ENCODE measurements at places on chromosomes 7 and 10. TPM values are rescaled to one million over a fixed set of nuclear protein-coding genes. Genes with fewer than 3 reads are reported as not detected.

GHRHR gene
- total RNA-seq: not detected

HOXA7 gene
- total RNA-seq: 1.1 TPM

EGR2 gene
- total RNA-seq: not detected

- H3K27me3 ChIP-seq: no peaks in the 10 kb centered on the region
- H3K4me1 ChIP-seq: no peaks in the 10 kb centered on the region
- H3K36me3 ChIP-seq: no peaks in the 10 kb centered on the region
Observed at GRCh38 chr7:66326501-66327215, 121.5 kb downstream of the TPST1 start.

DNA sequence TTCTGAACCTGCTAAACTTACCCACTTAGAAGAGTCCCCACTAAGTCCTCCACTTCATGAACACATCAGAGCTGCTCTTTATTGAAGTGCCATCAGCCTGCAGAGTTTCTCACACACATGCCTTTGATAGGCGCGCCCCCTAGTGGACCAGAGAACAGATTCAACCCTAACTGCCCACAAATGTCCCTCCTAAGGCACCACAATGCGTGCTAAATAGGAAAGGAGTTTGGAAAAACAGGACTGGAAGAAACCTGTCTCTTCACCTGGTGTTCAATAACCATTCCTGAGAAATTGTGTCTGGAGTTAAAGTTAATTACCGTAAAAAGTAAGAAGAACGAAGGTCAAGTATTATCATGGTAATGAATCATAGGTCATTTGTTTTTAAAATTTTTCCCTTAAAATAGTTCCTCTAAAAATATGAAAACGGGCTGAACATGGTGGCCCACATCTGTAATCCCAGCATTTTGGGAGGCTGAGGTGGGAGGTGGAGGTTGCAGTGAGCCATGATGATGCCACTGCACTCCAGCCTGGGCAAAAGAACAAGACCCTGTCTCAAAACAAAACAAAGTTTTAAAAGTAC is 249.7 kb downstream of the ELMO1 start:
- no peak overlapping the region for H3K27ac ChIP-seq
- H3K4me3 ChIP-seq: no peak overlapping the region
- peaks cover 17% of the 10 kb centered on the region for H3K36me3 ChIP-seq
- H3K27me3 ChIP-seq: no peaks in the 10 kb centered on the region
- peaks cover 40% of the 10 kb centered on the region for H3K4me1 ChIP-seq

DNA sequence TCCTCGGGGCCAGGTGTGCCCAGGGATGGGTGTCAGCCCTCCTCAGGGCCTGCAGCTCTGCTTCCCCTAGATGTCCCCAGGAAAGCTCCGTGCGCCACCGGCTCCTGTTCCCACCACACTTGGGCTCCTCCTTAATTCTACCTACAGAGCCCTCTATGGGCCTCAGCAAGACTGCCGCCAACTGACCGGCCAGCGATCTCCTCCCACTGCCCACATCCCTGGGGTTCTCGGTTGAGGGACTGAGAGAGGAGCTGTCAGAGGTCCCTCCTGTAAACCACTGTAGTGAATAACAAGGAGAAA is 5.3 kb upstream of the LDB3 start:
- no peak overlapping the region for H3K4me3 ChIP-seq
- no peaks in the 10 kb centered on the region for H3K4me1 ChIP-seq
- H3K27ac ChIP-seq: no peak overlapping the region
- DNase-seq: no peak
- no peaks in the 10 kb centered on the region for H3K27me3 ChIP-seq
- H3K36me3 ChIP-seq: no peaks in the 10 kb centered on the region

GRCh38 chr10:9229702-9230244 is 1175.3 kb downstream of the GATA3 start:
- H3K27ac ChIP-seq: no peak overlapping the region
- H3K4me3 ChIP-seq: no peak overlapping the region

DNA sequence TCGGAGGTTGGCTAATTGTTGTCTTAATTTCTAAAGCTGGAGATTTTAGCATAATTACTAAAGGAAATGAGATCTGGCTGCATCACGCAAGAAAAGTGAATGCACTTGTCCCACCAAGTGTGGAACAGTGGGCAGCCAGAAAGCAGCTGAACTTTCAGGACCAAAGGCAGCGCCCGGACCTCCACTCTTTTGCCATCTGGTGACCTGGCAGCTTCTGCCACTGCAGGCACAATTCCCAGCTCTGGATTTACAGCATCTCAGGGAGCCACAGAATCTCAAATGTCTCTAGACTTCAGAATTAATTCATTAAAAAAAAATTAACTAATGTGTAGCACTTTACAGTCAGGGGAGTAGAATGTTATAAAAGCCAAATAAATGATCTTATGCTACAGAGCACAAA is 14.7 kb upstream of the OGDHL start:
- no peak overlapping the region for H3K4me3 ChIP-seq
- DNase-seq: no peak
- H3K36me3 ChIP-seq: no peaks in the 10 kb centered on the region
- no peaks in the 10 kb centered on the region for H3K4me1 ChIP-seq
- H3K27ac ChIP-seq: no peak overlapping the region

DNA sequence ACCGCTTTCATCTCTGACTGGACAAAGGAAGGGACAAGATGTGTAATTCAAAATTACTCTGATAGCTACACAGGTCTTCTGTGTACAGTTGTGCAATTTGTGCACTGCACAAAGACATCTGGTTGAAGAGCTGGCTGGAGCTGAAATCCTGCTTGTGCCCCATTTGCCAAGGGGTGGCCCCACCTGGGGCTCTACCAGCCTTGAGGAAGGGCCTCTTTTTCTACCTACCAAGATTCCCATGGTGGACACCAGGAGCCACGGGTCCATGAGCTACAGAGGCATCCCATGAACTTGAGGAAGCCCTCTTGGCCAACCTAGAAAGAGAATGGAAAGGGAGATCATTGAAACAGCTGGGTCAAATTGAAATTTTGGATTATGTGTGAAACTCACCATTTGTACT is 43.2 kb downstream of the HHEX start:
- H3K4me1 ChIP-seq: no peaks in the 10 kb centered on the region
- no peaks in the 10 kb centered on the region for H3K27me3 ChIP-seq
- no peak overlapping the region for H3K4me3 ChIP-seq
- DNase-seq: no peak
- no peaks in the 10 kb centered on the region for H3K36me3 ChIP-seq
- no peak overlapping the region for H3K27ac ChIP-seq

DNA sequence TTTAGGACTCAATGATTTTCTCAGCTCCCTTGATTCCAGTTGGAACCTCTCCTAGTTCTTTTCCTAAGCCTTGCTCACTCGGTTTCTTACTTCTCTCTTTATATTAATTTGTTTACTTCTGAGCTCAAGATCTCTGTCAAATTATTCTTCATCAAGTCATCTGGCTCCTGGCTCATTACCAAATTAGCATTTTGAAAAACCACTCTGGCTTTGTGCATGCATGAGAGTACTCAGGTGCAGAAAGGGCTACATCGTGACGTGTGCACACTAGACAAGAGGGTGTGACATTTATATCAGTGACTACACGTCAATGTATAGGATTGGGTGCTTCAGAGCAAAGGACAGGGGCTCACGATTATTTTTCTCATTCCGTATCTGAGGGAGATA is 645.7 kb upstream of the DPP6 start:
- H3K27ac ChIP-seq: no peak overlapping the region
- no peak for DNase-seq
- H3K4me3 ChIP-seq: no peak overlapping the region
- no peaks in the 10 kb centered on the region for H3K4me1 ChIP-seq

DNA sequence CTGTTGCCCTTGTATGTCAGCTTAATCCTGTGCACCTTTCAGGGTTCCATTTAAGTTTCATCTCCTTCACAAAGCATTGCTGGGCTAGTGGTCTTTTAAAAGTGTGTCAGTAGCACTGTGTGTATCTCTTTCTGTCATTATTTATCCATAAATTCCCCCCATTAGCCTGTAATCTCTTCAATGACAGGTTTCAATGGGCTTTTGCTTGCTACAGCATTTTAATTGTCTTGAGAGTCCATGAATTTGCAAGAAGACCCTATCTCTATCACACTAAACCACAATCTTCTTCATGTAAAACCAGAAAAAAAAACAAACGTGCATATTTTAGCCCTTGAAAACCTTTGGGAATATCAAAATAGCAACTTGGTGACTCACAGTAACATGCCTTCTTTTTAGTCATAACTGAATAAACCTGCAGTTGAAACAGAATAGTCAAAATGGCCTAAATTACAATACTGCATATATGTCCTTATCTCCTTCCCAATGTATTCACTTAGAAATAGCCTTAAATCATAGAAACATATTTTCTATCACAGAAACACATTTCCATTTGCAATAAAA is 118.6 kb downstream of the PON1 start:
- no peak overlapping the region for H3K27ac ChIP-seq
- H3K4me1 ChIP-seq: no peaks in the 10 kb centered on the region
- no peaks in the 10 kb centered on the region for H3K27me3 ChIP-seq
- no peak for DNase-seq

DNA sequence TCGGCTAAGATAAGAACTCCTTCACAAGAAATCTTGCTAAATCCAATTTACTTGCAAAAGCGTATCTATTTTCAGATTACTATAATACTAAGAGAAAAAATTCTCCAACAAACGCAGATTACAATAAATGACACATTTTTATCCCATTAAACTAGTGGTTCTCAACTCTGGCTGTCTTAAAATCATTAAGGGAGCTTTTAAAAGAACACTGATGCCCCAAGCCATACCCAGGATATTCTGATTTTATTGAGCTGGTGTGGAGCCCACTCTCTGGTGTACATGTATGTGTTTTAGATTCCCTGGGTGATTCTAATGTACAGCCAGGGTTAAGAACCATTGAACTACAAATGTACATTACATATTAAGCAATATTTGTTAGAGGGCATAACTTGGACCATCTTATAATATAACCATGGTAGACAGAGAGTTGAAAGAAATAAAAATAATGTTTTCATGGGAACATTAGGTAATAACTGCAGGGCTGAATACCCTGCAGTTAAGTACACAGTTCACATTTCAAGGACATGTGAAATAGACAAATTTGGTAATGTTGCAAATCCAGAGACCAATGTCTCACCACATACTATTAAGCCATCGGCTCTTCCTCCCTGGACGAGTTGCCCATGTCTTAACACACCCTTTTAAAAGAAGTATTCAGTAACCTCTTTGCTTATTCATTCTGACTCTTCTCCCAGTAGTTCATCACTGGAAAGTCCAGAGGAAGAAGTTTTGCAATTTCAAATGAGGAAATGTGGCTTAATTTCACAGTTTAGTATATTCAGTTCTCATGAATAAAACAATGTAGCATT is 6.2 kb downstream of the GSAP start:
- H3K4me3 ChIP-seq: no peak overlapping the region
- no peak for DNase-seq
- H3K4me1 ChIP-seq: peaks cover 76% of the 10 kb centered on the region
- H3K27me3 ChIP-seq: no peaks in the 10 kb centered on the region
- H3K36me3 ChIP-seq: no peaks in the 10 kb centered on the region

- H3K27ac ChIP-seq: no peak overlapping the region
- no peak for DNase-seq
- H3K36me3 ChIP-seq: no peaks in the 10 kb centered on the region
- no peaks in the 10 kb centered on the region for H3K4me1 ChIP-seq
Observed at GRCh38 chr7:46763344-46763743, 818.6 kb downstream of the TNS3 start.

DNA sequence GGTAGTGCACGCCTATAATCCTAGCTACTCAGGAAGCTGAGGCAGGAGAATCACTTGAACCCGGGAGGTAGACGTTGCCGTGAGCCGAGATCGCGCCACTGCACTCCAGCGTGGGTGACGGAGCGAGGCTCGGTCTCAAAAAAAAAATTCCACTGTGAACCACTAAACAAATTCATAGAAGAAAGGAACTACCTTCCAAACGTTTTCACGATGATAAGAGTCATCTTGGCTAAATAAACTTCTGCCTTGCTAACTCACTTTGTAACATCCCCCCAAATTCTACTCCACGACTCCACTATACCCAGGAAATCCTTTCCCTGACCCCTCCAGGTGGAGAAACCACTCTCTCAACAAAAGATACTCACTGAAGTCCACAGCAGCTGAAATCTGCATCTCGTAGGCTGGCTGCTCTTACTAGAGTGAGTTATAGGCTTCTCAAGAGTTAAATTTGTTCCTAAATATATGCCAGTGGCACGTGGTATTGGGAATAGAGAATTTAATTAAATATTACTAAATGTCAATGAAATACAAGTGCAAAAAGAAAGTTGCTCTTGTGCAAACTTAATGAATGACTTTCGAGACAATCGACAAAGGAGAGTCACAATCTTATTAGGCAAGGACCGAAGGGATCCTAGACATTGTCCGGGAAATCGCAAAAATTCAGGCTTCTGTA is 1.6 kb upstream of the GTF2I start:
- no peaks in the 10 kb centered on the region for H3K36me3 ChIP-seq
- H3K4me1 ChIP-seq: peaks cover 38% of the 10 kb centered on the region
- H3K27me3 ChIP-seq: no peaks in the 10 kb centered on the region
- no peak for DNase-seq

- H3K4me1 ChIP-seq: no peaks in the 10 kb centered on the region
- H3K27ac ChIP-seq: no peak overlapping the region
- no peak overlapping the region for H3K4me3 ChIP-seq
- no peaks in the 10 kb centered on the region for H3K27me3 ChIP-seq
- peak; percentile 38 for DNase-seq
Observed at GRCh38 chr10:16742165-16742960, 74.9 kb downstream of the RSU1 start.

- no peak overlapping the region for H3K4me3 ChIP-seq
- no peaks in the 10 kb centered on the region for H3K4me1 ChIP-seq
- DNase-seq: no peak
- H3K27me3 ChIP-seq: no peaks in the 10 kb centered on the region
- H3K27ac ChIP-seq: no peak overlapping the region
Observed at GRCh38 chr10:86423739-86424138, 57.1 kb upstream of the GRID1 start.

DNA sequence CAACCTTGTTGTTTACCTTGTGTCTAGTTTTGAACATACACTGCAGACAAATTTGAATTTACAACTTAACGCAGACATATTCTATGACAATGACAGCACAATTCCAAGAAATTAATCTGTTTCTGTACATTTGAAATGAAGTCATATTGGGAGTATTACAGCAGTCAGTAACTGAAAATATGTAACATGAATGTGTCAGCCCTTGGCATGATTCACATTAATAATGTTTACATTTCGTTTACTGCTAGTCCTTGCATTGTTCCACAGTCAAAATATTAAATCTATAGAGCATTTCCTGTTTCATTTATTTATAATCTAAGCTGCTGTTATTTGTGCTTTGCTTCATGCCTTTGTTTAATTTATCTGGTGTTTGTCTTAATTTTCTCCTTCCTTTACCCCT is 80.4 kb downstream of the NOC3L start:
- H3K27ac ChIP-seq: no peak overlapping the region
- H3K4me1 ChIP-seq: no peaks in the 10 kb centered on the region
- H3K27me3 ChIP-seq: no peaks in the 10 kb centered on the region
- H3K4me3 ChIP-seq: no peak overlapping the region

All from stomach (tissue), 19 donors.